ENCODE measurements at places on chromosomes 1 and 21. TPM values are rescaled to one million over a fixed set of nuclear protein-coding genes. Genes with fewer than 3 reads are reported as not detected.

DNA sequence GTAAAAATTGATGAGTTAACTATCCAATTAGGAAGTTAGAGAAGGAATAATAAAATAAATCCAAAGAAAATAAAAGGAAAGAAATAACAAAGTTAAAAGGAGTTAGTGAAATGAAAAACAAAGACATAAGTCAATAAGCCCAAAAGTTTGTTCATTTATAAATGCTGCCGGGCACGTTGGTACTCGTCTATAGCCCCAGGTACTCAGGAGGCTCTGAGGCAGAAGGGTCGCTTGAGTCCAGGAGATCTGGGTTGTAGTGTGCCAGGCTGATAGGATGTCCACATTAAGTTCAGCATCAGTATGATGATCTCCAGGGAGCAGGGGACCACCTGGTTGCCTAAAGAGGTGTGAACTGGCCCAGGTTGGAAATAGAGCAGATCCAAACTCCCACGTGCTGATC, 35.5 kb upstream of the VANGL1 start:
- no peak for DNase-seq

Gene B3GALT5
- total RNA-seq: 7.3 TPM

DNA sequence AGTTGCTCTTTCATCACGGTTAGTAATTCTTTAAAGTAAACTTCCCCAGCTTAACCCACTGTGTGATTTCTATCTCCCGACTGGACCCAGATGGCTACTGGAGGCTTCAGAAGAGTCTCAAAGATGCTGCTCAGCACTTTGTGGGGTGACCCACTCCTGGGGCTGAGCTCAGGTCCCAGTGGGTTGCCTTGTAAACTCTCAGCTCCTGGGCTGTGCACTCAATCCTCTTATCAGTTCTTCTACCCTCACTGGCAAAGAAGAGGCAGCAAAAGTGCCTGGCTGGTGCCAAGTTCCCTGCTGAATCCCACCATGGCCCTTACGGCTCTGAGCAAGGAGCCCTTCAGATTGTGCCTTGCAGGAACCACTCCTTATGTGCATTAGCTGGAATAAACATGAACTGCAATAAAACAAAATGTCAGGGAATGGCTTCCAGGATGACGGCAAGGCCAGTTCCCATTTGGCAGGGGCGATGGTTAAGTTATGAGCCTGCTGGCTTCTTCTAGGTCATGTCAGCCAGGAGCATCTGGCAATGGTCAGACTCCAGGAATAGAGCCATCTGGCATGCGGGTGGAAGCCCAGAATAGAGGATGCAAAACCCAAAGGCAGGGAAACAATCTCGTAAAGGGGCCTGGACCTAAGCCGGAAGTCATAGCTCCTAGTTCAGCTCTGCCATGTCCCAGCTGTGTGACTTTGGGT, 6.8 kb downstream of the MYOC start:
- no peak for DNase-seq

DNA sequence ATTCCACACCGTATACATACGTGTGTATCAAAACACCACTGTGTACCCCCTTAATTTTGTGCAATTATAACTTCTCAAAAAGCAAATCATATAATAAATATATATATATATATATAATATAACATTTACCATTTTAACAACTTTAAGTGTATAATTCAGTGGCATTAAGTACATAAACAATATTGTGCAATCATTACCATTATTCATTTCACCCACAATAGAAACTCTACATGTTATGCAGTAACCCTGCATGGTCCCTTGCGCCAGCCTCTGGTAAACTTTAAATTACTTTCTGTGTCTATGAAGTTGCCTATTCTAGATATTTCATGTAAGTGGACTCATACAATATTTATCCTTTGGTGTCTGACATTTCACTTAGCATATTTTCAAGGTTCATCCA, 13.1 kb downstream of the ZMYM4 start:
- no peak for DNase-seq

DNA sequence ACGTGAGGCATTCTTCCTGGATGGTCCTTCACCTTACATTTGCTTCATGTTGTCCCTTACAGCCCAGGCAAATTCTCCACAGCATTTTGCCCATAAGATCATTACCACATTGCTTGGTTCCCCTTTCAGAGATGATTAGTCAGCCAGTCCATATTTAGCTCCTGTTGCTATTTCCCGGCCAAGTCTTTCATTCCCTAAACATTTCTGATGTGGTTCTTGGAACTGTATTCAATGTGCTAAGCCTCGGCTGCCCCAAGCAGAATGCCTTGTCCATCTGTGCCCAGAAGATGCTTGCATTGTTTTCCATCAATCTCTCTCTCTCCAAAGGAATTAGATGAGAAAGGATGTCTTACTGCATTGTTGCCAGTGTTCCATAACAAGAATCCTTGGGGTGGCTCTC, 420.9 kb upstream of the CAMK1G start:
- DNase-seq: no peak

DNA sequence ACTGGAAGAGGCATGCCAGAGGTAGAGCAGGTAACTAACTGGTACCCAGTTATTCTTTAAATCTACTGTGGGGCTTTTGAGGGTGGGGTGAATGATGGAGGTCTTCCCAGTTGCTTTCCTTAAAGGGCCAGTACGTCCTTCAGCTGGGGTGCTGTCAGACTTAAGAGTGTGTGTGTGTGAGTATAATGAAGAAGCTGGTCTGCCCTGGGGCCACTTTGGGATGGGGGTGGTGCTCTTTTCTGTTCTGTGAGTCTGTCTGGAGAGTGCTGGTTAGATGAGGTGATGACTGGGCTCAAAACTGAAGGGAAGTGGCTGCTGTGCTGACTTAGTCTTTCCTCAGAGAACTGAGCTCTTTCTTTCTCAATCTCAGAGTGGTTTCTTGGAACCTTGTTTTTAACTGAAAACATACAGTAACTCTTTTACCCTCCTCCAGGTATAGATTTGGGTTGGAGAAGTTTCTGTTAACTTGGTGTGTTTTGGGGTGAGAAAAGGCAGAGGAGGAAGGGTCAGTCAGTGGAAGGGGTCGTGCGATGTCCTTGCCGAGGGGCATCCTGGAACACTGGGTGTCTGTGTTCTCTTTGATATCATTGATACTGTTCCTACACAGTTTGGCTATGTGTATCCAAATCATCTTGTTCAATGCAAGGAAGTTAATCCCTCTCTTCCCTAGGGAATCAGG, 746 bp downstream of the MACF1 start:
- no peak for DNase-seq

- DNase-seq: no peak
Observed at GRCh38 chr1:46133181-46133658, 791 bp upstream of the PIK3R3 start.

- DNase-seq: peak; percentile 70
Observed at GRCh38 chr1:64469977-64470664, at the start of gene CACHD1. TSS of gene CACHD1 (plus strand) at chr1:64470129. CDS start at chr1:64470745, 616 bp downstream.

DNA sequence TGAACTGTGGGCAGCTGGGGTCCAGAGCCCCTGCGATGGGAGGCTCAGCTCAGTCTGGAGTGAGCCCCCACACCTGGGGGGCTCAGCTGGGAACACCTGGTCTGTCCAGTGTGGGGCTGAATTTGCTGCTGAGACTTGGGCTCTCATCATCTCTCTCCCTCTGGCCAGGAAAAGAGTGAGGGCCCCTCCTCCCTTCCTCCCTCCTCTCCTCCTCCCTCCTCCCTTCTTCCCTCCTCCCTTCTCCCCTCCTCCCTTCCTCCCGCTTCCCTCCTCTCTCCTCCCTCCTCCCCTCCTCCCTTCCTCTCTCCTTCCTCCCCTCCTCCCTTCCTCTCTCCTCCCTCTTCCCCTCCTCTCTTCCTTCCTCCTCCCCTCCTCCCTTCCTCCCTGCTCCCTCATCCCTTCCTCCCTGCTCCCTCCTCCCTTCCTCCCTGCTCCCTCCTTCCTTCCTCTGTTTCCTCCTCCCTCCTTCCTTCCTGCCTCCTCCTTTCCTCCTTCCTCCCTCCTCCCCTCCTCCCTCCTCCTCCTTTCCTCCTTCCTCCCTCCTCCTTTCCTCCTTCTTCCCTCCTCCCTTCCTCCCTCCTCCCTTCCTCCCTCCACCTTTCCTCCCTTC, 23.5 kb upstream of the PEX10 start:
- no peak for DNase-seq

DNA sequence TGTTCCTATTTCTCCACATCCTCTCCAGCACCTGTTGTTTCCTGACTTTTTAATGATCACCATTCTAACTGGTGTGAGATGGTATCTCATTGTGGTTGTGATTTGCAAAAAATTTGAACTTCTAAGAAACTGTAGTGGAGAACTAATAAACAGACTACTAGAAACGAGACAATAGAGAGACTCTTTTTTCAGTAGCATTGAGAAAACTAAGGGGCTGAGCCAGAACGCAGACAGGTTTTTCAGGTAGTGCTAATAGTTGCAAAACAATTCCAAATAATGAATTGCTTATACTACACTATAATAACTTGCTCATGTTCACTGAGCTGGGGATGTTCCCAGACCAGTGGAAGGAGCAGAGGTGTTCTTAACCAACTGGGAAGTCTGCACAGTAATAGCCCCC, 98.8 kb upstream of the DPH5 start:
- no peak for DNase-seq

- DNase-seq: no peak
Observed at GRCh38 chr1:113103048-113103447, 30.1 kb downstream of the LRIG2 start.

- DNase-seq: no peak
Observed at GRCh38 chr1:198575292-198575691, 34.8 kb upstream of the ATP6V1G3 start.

GRCh38 chr1:45621895-45622523, 1.8 kb downstream of the CCDC17 start:
- no peak for DNase-seq
